ENCODE measurements at places on chromosomes 6 and 20. TPM values are rescaled to one million over a fixed set of nuclear protein-coding genes. Genes with fewer than 3 reads are reported as not detected.
A peak's percentile ranks its signal among the peaks of the same experiment; 100 is the strongest.

DNA sequence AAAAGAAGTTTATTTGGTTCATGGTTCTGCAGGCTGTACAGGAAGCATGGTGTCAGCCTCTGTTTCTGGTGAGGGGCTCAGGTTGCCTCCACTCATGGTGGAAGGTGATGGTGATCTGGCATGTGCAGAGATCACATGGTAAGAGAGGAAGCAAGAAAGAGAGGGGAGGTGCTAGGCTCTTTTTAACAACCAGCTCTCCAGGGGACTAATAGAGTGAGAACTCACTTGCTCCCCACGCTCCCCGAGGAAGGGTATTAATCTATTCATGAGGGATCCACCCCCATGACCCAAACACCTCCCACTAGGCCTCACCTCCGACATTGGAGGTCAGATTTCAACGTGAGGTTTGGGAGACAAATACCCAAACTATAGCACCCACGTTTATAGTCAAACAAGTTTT, 4.0 kb upstream of the GJB7 start:
- DNase-seq = no peak
- H3K27ac ChIP-seq = no peak overlapping the region
- 0 out of 2 replicates have a peak, but pooled peaks cover 6% of the 10 kb centered on the region for H3K4me1 ChIP-seq
- no peaks in the 10 kb centered on the region for H3K36me3 ChIP-seq

GRCh38 chr20:1382670-1383069, 10.2 kb downstream of the FKBP1A start:
- no peaks in the 10 kb centered on the region for H3K27me3 ChIP-seq
- DNase-seq = no peak
- H3K36me3 ChIP-seq = peaks cover 8% of the 10 kb centered on the region
- H3K4me1 ChIP-seq = peaks cover 9% of the 10 kb centered on the region
- no peak overlapping the region for H3K27ac ChIP-seq

- no peak overlapping the region for H3K27ac ChIP-seq
- H3K4me3 ChIP-seq = no peak overlapping the region
- no peaks in the 10 kb centered on the region for H3K27me3 ChIP-seq
- no peak for DNase-seq
Measured at GRCh38 chr6:169244684-169245383, 8.8 kb downstream of the THBS2 start.

DNA sequence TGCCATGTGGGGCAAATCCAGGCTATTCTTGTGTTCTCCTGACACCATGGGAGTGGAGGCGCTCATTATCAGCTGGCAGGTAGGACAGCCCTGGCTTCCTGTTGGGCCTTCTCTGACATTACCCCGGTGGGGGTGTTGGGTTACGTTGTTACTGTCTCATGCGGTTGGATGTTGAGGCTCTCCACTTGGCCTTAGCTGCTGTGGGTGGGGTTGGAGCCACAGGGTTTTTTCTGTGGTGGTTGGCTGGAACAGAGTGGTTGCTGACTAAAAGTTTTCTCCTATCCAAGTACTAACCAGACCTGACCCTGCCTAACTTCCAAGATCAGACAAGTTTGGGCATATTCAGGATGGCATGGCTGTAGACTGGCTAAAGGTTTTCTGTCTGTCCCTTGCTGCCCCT, 20.2 kb downstream of the RIPK1 start:
- H3K27ac ChIP-seq = peak overlapping the region; percentile 13
- H3K36me3 ChIP-seq = peaks cover 60% of the 10 kb centered on the region
- no peak for DNase-seq
- no peak overlapping the region for H3K4me3 ChIP-seq
- H3K27me3 ChIP-seq = no peaks in the 10 kb centered on the region
- H3K4me1 ChIP-seq = peaks cover 12% of the 10 kb centered on the region

DNA sequence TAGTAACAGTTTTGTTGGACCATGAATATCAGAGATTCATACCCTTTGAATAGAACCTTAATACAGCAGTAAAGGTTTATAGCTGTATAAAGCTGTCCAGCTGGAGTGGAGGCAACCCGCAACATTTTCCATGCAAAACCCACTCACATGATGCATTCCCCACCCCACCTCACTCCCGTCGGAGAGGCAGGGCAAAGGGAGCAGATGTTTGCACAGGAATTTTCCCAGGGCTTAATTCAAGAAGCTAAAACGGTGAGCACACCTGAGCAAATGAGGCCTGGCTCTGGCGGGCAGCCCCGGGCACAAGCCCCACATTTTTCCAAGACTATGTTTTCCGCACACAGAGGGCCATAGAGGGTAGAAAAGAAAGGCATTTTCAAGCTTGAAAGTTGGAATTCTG, 191.7 kb downstream of the FOXC1 start:
- no peak overlapping the region for H3K4me3 ChIP-seq
- peak overlapping the region; percentile 99 for H3K27ac ChIP-seq
- peaks cover 40% of the 10 kb centered on the region for H3K4me1 ChIP-seq
- H3K27me3 ChIP-seq = no peaks in the 10 kb centered on the region
- DNase-seq = no peak

DNA sequence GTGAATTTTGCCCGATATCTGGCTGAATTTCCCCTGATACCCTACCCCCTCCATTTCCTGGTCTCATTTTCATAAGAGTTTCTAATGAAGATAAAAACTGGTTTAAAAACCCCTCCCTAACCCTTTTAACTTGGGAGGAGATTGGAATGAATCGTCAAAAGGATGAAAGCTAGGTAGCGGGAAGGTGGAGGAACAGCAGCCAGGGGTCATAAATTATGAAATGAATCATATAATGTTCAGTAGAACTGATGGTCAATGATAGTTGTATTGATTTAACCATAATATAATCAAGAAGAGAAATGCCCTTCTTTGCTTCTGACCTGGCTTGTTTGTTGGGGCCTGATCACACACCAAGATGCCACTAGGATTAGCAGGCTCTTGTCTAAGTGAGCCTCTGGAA, 38.5 kb upstream of the SGK1 start:
- H3K27ac ChIP-seq = no peak overlapping the region
- H3K36me3 ChIP-seq = no peaks in the 10 kb centered on the region
- peaks cover 5% of the 10 kb centered on the region for H3K4me1 ChIP-seq
- no peak for DNase-seq
- no peak overlapping the region for H3K4me3 ChIP-seq
- H3K27me3 ChIP-seq = no peaks in the 10 kb centered on the region

- H3K4me3 ChIP-seq = no peak overlapping the region
- H3K36me3 ChIP-seq = no peaks in the 10 kb centered on the region
- H3K27me3 ChIP-seq = no peaks in the 10 kb centered on the region
- no peak for DNase-seq
Measured at GRCh38 chr20:14062786-14063185, 67.5 kb downstream of the MACROD2 start.

- peak; percentile 56 for DNase-seq
- no peaks in the 10 kb centered on the region for H3K27me3 ChIP-seq
- no peak overlapping the region for H3K4me3 ChIP-seq
- H3K4me1 ChIP-seq = no peaks in the 10 kb centered on the region
- no peaks in the 10 kb centered on the region for H3K36me3 ChIP-seq
- no peak overlapping the region for H3K27ac ChIP-seq
Measured at GRCh38 chr6:33958526-33959328, 154.9 kb upstream of the MLN start.

- H3K27ac ChIP-seq = no peak overlapping the region
- no peaks in the 10 kb centered on the region for H3K36me3 ChIP-seq
- DNase-seq = no peak
Measured at GRCh38 chr6:85058806-85059205, 294.4 kb upstream of the TBX18 start.

DNA sequence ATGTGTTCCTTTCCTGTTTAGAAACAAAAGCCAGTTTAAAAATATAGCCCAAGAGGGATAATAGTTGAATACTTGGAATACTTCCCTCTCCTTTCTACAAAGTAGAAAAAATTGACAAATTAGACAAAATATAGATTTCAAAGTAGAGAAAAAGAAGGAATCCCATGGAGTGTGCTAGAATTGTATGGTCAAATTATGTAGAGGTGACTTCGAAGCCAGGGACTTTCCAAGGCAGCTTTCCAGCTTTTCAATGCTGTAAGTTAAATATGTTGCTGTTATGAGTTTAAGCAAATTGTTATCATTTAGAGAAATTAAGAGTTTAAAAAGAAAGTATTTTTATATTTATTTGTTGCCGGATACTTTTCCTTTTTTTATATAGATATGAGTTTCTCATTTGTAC, 415.5 kb upstream of the OPRM1 start:
- DNase-seq = no peak
- no peaks in the 10 kb centered on the region for H3K27me3 ChIP-seq
- H3K27ac ChIP-seq = no peak overlapping the region
- H3K4me3 ChIP-seq = no peak overlapping the region

- no peak for DNase-seq
- H3K4me1 ChIP-seq = no peaks in the 10 kb centered on the region
- H3K4me3 ChIP-seq = no peak overlapping the region
- H3K27ac ChIP-seq = no peak overlapping the region
- no peaks in the 10 kb centered on the region for H3K36me3 ChIP-seq
Measured at GRCh38 chr6:53584726-53585125, 39.8 kb upstream of the GCLC start.

DNA sequence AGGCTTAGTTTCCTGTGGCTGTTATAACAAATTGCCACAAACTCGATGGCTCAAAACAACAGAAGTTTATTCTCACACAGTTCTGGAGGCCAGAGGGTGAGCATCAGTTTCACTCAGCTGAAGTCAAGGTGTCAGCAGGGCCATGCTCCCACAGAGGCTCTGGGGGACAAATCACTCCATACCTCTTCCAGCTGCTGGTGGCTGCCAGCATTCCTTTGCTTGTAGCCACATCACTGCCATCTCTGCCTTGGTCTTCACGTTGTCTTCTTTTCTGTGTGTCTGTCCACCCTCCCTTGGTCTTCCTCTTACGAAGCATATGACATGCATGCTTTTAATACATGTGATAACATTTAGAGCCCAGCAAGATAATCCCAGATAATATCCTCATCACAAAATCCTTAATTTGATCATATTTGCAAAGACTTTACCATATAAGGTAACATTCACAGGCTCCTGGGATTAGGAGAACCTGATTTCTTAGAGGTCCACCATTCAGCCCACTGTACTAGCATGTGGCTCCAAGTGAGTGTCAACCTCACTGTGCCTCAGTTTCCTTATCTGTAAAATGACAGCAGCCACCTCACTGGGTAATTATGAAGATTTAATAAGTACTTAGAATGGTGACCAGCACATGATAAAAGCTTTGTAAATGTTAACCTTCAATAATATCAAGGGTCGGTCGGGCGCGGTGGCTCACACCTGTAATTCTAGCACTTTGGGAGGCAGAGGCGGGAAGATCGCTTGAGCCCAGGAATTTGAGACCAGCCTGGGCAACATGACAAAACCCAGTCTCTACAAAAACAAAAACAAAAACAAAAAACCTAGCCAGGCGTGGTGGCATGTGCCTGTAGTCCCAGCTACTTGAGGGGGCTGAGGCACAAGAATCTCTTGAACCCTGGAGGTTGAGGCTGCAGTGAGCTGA, 14.7 kb upstream of the PTGIS start:
- H3K27ac ChIP-seq = no peak overlapping the region
- H3K4me1 ChIP-seq = no peaks in the 10 kb centered on the region
- no peak overlapping the region for H3K4me3 ChIP-seq
- DNase-seq = no peak
- no peaks in the 10 kb centered on the region for H3K36me3 ChIP-seq

DNA sequence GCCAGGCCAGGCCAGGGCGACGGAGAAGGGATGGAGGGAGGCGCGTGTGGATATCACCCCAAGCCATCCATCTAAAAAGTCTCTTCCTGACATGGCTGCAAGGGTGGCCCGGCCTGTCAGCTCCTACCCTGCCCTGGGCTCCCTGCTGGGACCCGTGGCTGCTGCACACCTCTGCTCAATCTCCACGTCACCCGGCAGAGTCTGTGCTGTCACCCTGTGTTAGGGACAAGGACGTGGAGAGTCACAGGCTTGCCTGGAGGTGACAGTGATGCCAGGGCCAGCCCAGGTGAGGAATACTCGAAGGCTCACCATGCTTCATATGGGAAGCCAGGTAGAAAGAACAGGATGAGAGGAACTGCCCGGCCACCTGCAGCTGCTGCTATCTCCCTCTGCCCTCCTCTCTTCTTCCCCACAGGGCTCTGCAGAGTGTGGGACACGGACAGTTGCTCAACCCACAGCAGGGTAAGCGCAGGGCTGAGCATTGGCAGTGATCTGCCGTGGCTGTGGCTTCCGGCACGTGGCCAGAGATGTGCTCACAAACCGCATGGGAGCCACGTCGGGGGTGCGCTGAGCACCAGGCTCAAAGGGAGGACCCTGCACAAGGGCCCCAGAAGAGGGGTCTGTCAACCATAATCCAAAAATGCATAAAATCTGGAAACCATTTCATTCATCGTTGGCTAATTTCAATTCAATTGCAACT, 214.3 kb downstream of the DLL1 start:
- peak; percentile 15 for DNase-seq
- no peak overlapping the region for H3K4me3 ChIP-seq
- H3K27ac ChIP-seq = no peak overlapping the region
- no peaks in the 10 kb centered on the region for H3K36me3 ChIP-seq
- H3K4me1 ChIP-seq = no peaks in the 10 kb centered on the region

DNA sequence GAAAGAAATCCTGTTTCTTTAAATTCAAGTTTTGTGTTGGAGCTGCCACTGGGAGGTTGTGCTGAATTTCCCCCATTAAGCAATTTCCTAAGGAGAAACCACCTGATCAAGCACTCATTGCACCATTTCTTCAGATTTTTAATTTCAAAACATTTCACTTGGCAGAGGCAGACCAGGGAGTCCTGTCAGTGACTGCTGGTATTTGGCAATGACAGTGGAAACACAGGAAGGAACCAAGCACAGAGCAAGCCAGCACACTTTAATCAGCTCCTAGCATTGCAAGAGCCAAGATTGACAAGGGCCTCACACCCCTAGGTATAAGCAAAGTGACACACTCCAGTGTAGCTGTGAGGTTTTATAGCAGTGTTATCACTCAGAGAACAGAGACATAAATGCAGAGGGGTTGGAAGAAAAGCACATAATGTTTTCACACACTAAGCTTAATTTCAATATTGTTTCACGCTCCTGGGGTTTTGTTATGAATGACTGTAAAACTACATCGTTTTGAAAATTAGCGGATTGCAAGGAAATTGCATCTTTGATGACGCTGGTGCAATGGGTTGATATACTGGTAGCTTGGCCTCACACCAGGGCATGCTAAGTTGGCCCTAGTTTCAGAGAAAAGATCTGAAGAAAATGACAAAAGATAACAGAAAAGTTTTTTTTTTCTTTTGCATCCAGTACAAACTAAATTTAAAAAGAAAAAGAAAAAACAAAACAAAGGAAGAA, 768.4 kb downstream of the TFAP2A start:
- H3K27ac ChIP-seq = no peak overlapping the region
- H3K4me3 ChIP-seq = no peak overlapping the region
- peaks cover 33% of the 10 kb centered on the region for H3K4me1 ChIP-seq
- no peaks in the 10 kb centered on the region for H3K36me3 ChIP-seq
- DNase-seq = no peak

GRCh38 chr20:20405623-20406022, 37.7 kb downstream of the INSM1 start:
- H3K27ac ChIP-seq = no peak overlapping the region
- no peaks in the 10 kb centered on the region for H3K27me3 ChIP-seq
- H3K36me3 ChIP-seq = no peaks in the 10 kb centered on the region
- no peaks in the 10 kb centered on the region for H3K4me1 ChIP-seq

ZNFX1 gene
- polyA plus RNA-seq = 3.9 TPM

OGFRL1 gene
- 3.3 TPM for polyA plus RNA-seq

XKR7 gene
- polyA plus RNA-seq = 0.02 TPM

PGC gene
- not detected for polyA plus RNA-seq

SYNDIG1 gene
- polyA plus RNA-seq = not detected

HLA-DQB1 gene
- not detected for polyA plus RNA-seq

PPP1R3G gene
- polyA plus RNA-seq = 0.08 TPM

MRPL14 gene
- 97.0 TPM for polyA plus RNA-seq

TAGAP gene
- polyA plus RNA-seq = not detected

KCNK17 gene
- not detected for polyA plus RNA-seq

All from SK-N-SH (cell line).